Lower leg skin (tissue), 4 donors: ENCODE measurements at places on chromosomes 13 and 19.

GRCh38 chr19:52518646-52519045 is 8.8 kb upstream of the ZNF808 start:
- no peak for DNase-seq

- no peak for DNase-seq
Measured at GRCh38 chr13:98761126-98761985, 8.9 kb upstream of the SLC15A1 start.

DNA sequence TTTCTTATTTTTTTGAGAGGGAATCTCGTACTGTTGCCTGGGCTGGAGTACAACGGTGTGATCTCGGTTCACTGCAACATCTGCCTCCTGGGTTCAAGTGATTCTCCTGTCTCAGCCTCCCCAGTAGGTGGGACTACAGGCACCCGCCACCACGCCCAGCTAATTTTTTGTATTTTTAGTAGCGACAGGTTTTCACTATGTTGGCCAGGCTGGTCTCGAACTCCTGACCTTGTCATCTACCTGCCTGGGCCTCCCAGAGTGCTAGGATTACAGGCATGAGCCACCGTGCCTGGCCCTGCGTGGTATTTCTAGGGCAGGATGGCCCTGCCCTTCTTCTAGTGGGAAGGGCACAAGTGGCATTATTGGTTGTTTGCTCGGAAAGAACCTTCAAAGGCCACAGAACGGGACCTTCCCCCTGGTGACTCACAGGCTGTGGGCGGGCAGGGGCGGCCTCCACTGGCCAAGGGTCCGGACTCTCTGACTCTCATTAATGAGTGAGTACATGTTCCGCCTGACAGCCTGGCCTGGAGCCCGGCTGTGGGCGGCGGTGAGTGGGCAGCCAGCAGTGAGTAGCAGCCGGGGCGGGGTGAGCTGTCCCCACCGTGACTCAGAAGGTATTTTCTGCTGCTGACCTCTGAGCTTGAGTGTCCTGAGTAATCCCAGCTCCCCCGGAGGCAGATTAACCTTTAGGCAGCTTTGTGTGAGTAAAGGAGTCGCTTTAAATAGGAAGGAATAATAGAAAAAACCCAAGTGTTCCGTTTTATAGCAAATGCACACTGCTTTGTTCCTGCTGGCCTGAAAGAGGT is 5.1 kb downstream of the DOT1L start:
- peak; percentile 97 for DNase-seq

GRCh38 chr13:47831265-47831664 is 169.8 kb downstream of the SUCLA2 start:
- DNase-seq: no peak
